Amygdala (tissue), 56 donors: ENCODE measurements at places on chromosomes 12 and 14.

GRCh38 chr14:39492267-39492666, 60.0 kb upstream of the FBXO33 start:
- no peak for DNase-seq

DNA sequence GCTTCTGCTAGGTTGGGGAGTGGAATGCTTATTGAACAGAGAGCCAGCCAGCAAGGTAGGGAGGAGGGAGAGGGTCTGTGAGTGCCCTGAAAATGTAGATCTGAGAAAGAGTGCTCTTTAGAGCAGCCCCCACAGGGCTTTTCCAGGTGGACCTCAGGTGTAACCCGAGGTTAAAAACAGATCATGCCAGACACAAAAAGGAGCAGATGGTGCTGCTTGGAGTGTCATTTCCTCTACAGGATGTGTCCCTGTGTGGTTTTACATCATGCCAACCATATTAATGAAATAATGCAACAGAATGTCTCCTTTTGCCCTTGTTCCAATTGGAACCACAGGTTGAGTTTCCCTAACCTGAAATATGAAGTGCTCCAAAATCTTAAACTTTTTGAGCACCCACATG, 6.4 kb downstream of the SUSD6 start:
- DNase-seq: no peak

- no peak for DNase-seq
Observed at GRCh38 chr12:104050436-104050835, 449 bp upstream of the GLT8D2 start.

GRCh38 chr12:85573635-85574214, 262.5 kb downstream of the RASSF9 start:
- no peak for DNase-seq

DNA sequence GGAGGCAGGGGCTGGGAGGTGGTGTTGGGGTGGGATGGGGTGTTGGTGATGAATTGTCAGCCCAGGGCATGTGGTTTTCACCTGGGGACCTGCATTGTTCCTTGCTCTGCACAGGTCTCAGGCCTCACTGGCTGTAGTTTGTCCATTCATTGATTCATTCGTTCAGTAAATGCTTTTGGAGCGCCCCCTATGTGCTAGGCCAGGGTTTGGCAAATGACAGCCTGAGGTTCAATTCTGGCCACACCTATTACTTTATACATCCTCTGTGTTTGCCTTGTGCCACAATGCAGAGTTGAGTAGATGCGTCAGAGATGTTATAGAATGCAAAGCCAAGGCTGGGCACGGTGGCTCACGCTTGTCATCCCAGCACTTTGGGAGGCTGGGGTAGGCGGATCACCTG, 4.7 kb downstream of the ADCK1 start:
- DNase-seq: no peak

- no peak for DNase-seq
Observed at GRCh38 chr12:14007639-14008038, 26.2 kb upstream of the GRIN2B start.

DNA sequence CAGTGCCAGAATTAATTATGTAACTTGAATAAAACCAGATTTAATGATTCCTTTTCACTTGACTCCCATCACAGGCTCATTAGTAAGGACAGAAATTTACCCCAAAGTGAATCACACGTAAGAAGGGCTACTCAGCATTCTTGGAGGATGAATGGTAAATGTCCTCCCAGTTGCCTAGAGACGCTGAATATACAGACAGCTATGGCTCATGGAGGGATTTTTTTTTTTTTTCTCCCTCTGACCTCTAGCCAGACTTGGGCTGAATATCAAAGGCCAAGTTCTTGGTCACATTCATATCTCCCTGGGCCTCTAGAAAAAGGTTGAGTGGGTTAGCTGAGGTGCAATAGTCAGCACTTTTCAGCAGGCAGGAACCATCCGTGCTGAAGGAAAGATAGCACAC, 77.5 kb downstream of the PHLDA1 start:
- DNase-seq: no peak

DNA sequence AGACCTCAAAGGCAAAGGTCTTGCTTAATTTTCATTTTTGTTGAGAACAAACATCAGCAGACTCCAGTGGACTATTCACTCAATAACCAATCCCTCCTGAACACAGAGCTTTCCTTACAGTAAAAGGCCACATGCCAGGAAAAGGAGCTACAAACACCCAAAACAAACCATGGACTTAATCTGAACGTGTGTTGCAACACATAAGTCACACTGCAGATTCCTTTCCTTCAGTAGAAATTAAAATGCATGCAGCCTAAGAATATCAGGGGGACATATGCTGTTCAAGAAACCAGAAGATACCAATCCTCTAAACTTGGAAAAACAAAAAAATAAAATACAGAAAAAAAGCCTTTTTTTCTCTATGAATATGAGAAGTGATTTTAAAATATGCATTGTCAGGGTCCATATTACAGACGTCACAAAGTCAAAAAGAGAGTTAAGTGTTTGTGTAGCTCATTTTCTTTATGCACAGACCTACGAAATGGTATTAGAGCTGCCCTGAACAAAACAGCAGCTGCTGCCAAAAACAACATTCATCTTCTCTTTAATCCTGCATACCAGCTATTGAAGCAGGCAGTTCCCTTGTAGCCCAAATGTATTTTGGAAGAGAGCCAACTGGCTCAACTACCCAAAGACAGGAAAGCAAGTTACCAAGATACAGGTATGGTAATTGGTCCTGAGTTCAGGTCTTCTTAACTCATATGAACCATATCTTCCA, 26.2 kb downstream of the KITLG start:
- no peak for DNase-seq

DNA sequence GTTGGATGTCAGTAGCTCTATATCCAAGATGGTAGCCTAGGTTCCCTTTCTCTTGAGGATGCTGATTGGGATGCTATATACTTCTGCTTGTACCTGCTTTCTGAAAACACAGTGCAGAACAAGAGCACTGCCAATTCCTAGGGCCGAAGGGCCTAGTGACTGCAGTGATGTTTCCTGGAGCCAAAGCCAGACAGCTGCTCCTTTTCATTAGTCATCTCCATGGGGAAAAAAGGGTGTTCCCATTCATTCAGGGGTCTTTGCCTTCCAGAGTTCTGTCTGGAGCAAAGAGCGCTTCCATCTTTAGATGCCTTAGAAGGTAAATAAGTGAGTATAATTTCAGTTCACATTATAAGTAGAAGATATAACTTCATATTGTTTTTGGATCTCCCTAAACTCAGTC, 85.5 kb downstream of the PTPRB start:
- DNase-seq: no peak

GRCh38 chr14:64040044-64040443, 187.2 kb downstream of the SYNE2 start:
- no peak for DNase-seq

GRCh38 chr14:100523843-100524169, 63.4 kb downstream of the BEGAIN start:
- no peak for DNase-seq

DNA sequence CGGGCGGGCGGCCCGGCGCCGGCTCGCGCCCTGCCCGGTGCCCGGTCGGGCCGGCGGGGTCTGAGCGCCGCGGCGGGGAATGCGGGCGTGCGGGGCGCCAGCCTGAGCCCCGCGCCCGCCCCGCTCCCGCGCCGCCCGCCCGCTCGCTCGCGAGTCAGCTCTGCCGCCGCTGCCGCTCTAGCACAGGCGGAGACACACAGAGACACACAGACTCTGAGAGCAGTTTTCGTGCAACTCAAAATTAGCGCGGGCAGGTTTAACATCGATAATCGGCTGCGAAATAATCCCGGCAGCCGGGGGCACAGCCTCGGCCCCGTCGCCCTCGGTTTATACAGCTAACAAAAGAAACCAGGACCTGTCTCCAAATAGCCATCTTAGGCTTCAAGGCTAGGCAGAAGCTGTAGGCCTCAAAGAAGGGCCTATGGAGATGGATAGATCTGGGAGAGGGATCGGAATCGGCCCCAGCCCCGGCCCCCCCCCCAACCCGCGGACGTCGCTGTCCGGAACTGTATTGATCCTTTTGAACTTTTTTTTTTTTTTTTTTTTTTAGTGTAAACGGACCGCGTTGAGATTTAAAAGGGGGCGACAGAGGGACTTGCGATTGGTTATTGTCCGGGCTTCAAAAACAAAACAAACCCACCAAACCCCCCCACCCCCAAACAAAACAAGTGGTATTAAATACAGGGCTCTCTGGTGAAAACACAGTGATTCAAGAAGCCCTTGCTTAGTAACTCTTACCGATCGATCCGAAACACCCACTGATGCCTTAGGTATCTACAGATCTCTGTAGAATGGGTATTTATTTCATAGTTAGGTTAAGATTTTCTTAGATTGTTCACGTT, 1.1 kb downstream of the ARID2 start:
- peak; percentile 64 for DNase-seq

GRCh38 chr12:19884021-19884492, 444.8 kb downstream of the AEBP2 start:
- DNase-seq: no peak

DNA sequence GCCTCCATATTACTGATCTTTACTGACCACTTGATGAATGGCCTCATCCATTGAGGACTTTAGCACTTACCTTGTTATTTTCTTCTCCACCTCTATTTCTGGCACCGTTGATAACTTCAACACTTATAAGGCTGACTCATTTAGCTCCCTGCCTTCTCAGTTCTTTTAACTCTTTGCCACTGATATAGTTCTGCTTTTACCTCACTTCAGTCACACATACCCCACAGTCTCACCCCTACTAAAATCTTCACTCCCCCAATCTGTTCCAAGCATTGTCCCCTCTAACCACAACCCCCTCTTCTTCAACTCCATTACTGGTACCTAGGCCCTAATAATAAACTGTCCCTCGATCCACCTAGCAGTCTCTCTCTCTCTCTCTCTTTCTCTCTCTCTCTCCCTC, 141.0 kb downstream of the PAH start:
- DNase-seq: no peak

DNA sequence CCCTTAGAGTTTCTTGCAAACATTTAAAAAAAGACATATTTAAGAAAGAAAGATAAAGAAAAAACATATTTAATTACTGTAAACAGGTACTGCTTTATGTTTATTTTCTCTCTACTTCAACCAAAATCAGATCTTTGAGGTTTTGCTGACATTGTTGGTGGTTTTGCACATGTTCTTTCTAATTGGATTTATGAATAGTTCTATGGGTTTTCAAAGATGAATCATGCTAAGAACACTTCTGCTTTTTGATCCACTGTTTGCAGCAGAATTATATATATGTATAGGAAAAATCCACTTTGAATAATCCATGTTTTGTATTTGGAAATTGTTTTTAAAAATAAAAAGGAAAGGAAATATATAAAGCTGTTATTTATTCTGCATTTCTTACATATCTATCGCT, 78.4 kb downstream of the FRMD6 start:
- no peak for DNase-seq

- DNase-seq: no peak
Observed at GRCh38 chr12:75539889-75540288, 28.5 kb upstream of the KRR1 start.
